ENCODE measurements at places on chromosomes 2 and 18.

- DNase-seq = no peak
Observed at GRCh38 chr2:125167152-125167551, 1142.1 kb downstream of the CNTNAP5 start.

DNA sequence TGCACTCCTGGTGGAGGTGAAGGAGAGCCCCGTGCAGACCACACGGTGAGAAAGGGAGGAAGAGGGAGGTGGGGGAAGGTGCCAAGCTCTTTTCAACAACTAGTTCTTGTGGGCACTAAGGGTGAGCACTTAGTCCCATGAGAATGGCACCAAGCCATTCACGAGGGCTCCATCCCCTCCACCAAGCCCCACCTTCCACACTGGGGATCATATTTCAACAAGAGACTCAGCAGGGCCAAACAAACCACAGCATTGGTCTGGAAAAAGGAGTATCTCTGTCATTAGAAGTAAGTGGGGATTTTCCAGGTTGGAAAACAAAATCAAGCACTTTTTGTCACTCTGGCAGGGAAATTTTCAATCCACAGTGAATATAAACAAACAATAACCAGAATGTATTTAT is 38.4 kb downstream of the ZAP70 start:
- DNase-seq = no peak

DNA sequence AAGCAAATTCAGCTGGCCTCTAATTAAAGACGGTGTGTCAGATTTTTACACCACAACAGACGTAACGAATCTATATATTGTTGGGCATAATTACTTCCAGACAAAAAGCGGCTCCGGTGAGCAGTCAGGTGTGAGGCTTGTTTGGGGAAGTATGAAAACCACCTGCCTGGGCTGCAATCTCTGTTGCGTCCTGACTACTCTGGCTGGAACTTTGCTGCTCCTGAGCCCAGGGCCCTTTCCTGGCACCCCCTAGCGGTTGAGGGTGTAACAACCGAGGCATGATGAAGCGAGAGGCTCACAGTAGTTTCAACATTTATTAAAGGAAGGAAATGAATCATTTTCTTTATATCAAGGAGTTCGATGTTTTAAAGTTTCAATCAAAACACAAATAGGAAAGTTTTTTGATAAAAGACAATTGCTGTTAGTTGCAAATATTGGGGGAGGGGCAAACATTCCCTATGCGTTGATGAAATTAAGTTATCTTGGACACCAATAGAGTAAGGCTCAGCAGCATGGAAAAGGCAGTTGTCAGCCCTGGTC is 10.6 kb upstream of the ITGB6 start:
- DNase-seq = no peak

- DNase-seq = no peak
Observed at GRCh38 chr2:169225233-169225750, 137.0 kb downstream of the LRP2 start.
